Smooth muscle cell of trachea (primary cell): ENCODE measurements at places on chromosomes 13 and 19. TPM values are rescaled to one million over a fixed set of nuclear protein-coding genes. Genes with fewer than 3 reads are reported as not detected.

The HRC gene
- not detected in 2 replicates for total RNA-seq

The SMAD9 gene
- total RNA-seq, result 5.2 and 9.8 TPM in 2 replicates

The MYO1F gene
- total RNA-seq, result under 0.01 and 0.17 TPM in 2 replicates

The ZSCAN22 gene
- total RNA-seq, result 3.2 and 3.3 TPM in 2 replicates

The CHST8 gene
- 0.15 TPM in 1 of 2 replicates, not detected in the other for total RNA-seq

The SYNGR4 gene
- not detected in 2 replicates for total RNA-seq

The MAP4K1 gene
- total RNA-seq, result 0.33 and 0.58 TPM in 2 replicates

The CALR3 gene
- not detected in 2 replicates for total RNA-seq

The CAMSAP3 gene
- total RNA-seq, result under 0.01 TPM in 1 of 2 replicates, not detected in the other

The GIPC3 gene
- under 0.01 TPM in 1 of 2 replicates, not detected in the other for total RNA-seq

The HCST gene
- total RNA-seq, result 0.87 and 1.8 TPM in 2 replicates

The CYP2A6 gene
- not detected in 2 replicates for total RNA-seq

The CEACAM7 gene
- total RNA-seq, result not detected in 2 replicates

The ZNF208 gene
- total RNA-seq, result 0.33 and 0.73 TPM in 2 replicates

The TRPC4 gene
- 0.15 and 0.66 TPM in 2 replicates for total RNA-seq

The IGFL4 gene
- total RNA-seq, result not detected in 2 replicates

The URAD gene
- not detected in 2 replicates for total RNA-seq

The ZNF256 gene
- 3.3 and 6.1 TPM in 2 replicates for total RNA-seq

The PROZ gene
- total RNA-seq, result not detected in 2 replicates

The WDR88 gene
- not detected in 2 replicates for total RNA-seq

The ZNF578 gene
- 6.3 and 7.0 TPM in 2 replicates for total RNA-seq

The FAM216B gene
- total RNA-seq, result not detected in 2 replicates

The MLNR gene
- 0.17 TPM in 1 of 2 replicates, not detected in the other for total RNA-seq

The GNG7 gene
- 0.15 and 0.99 TPM in 2 replicates for total RNA-seq

The CYTH2 gene
- total RNA-seq, result 22.7 and 32.6 TPM in 2 replicates

The SHANK1 gene
- 7.3 and 8.6 TPM in 2 replicates for total RNA-seq

The NFKBIB gene
- total RNA-seq, result 9.9 and 17.5 TPM in 2 replicates

The CGB3 gene
- not detected in 2 replicates for total RNA-seq

The FFAR1 gene
- total RNA-seq, result not detected in 2 replicates

The NPAS1 gene
- total RNA-seq, result 0.83 TPM in 1 of 2 replicates, not detected in the other

The B3GNT8 gene
- 3.5 and 4.5 TPM in 2 replicates for total RNA-seq

The GJB2 gene
- 0.29 and 0.33 TPM in 2 replicates for total RNA-seq

The LHB gene
- not detected in 2 replicates for total RNA-seq

The CBLC gene
- not detected in 2 replicates for total RNA-seq
